Germinal center (tissue), 1 donor: ENCODE measurements at places on chromosomes 3 and 15.

DNA sequence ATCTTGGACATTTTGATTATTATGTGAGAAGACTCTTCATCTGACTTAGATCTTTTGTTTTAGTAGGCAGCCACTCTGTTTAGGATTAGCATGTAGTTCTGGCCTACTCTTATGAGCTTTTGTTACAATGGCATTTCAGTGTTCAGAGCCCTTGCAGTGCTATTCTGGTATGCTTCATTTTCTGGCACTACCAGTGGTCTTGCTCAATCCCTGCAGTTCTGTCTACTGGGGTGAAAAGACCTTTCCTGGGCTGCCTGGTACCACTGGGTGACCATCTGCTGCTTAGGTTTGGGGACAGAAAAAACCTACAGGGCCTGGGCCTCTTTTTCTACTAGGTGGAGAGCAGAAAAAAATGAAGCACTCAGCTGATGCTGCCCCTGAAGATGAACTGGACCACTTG, 42.5 kb downstream of the IL16 start:
- DNase-seq, result no peak

DNA sequence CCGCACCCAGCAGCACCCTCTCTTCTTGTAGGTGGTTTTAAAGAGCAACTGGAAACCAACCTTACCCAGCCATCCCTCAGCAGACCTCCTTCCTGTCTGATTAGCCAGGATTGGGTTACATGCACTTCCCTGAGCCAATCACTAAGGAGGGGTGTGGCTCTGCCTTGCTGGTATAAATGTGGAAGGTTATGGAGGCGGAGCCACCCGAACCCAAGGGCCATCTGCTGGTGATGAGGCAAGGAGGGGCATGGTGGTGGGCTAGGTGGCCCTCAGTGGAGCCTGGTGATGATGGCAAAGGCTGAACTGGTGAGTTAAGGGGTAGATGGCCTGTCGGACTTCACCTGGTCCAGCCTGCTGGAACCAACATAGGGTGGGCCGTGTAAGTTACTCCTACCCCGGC, 39.8 kb downstream of the CCDC33 start:
- no peak for DNase-seq

DNA sequence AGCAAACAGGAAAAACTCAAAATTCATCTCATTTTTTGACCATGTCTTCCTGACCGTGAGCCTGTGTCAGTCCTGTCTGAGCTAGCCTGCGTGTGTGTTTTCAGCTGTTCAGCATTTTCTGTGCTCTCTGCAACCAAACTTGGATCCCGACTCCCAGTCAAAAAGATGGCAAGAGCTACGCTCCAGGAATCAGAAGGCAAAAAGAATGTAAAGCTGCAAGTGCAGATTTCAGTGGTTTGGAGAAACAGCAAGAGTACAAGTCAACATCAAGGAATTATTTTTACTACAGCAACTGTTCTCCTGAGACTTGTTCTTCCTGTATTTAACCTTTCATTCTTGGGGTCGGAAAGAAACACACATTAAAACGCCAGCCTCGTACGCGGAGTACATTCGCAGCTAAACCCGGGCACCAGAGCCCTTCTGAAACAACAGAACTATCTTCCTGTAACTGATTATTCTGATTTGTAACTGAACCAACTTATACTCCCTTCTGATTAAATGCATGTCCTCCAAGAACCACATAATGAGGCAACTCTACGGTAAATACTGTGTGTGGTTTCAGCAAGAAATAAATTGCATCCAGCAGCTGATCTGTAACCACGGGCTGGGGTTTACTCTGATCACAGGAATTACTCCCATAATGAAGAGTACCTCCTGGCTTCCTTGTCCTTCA, 107.4 kb downstream of the LRIG1 start:
- no peak for DNase-seq

DNA sequence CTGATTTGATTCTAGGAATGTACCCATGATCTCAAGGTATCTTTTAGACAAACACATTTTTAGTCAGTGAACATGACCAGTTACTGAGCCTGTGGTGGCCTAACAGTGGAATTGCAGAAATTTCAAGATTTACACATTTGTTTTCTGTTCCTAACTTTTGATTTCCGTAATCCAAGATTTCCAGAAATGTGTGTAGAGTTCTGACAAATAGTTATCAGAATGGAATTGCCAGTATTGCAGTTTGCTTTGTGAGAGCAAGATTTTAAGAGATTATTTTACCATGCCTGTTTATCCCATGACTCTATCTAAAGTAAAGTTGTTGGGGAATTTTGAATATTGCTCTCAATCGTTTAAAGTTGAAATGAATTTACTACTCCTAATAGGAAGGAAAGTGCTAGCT, 11.7 kb upstream of the UTS2B start:
- no peak for DNase-seq

DNA sequence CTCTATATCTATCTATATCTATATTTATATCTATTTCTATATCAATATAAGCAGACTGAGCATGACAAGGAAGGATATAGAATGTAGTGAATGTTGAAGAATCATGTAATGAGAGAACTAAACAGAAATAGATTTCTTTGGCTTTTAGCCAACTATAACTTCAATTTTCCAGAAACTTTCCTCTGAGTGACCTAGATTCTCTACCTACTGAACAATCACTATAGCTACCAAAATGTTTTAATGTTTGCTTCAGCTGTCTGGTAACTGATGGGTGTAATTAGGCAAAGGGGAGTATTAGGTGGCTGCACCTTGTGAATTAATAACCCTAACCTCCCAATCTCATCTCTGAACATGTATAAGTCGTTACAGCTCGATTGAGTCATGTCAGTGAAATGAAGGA, 76.4 kb upstream of the ROBO1 start:
- DNase-seq, result no peak

DNA sequence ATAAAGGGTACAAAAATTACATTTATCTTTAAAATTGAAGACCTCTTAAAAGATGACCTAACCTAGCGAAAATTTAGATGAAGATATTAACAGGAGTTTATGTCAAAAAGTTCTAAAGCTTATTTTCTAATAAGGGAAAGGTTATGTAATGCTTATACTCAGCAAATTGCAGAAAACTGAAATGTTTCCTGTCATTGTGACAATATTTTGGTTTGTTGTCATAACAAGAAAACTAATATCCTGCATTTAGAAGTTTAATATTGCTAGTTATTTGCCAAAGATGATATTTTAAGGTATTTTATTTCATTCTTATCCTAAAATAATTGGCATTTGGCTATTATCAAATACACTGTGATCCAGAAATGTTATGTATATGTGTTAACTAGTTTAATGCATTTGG, 294.5 kb downstream of the C3orf38 start:
- DNase-seq, result no peak

GRCh38 chr3:195558602-195559001, 15.5 kb upstream of the PPP1R2 start:
- DNase-seq, result peak; percentile 27

- DNase-seq, result no peak
Measured at GRCh38 chr3:162125790-162126189, 629.2 kb downstream of the OTOL1 start.

DNA sequence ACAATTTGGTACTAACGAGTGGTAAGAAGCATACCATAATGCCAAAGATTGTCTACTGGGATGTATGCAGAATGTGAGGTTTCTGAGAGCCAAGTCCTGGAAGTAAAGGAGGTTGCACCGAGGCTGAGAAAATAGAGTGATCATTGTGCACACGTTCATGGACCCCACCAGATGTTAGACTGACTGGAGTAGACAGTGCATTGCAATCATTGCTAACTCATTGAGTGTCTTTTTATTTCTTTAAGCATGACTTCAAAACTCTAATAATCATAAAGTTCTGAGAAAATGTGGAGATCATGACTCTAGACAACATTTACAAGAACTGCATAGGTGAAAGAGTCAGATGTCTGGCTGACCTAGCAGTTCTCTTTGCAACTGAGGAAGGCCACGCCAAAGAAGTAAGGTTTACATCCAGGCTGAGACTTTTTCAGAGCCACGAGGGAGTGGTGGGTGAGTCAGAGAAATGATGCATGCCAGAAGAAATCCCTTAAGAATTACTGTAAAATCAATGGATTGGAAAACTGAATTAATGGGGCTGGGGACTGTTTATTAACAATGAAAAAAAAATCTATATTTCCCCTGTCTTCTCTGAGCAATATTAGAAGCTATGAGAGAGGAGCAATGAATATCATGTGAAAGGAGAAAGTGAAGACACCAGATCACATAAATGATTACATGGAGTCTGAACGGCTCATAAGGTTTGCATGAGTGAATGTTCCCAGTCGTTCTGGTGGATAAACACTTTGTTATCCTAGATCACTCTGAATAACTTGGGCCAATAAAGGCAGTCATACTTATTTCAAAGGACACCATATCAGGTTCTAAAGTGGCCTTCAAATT, 76.0 kb upstream of the SLC25A26 start:
- no peak for DNase-seq
